ENCODE measurements at places on chromosomes 4 and X.

DNA sequence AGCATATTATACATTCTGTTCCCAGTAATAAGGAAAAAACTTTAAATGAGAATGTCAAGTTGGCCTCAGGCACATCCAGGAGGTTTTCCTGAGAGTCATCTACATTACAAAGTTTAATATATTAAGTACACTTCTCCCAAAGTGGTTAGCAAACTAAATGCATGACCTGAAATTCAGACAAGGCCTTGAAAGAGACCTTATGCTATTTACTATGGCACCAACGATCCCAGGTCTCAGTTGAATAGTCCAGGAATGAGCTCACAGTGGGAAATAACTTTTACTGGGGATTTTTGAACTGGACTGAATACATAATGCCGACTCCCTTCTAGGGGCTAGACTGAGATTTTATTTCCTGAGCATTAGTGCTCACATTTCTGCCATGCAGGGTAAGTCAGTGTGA is 1577.5 kb upstream of the PCDH7 start:
- DNase-seq: no peak

- DNase-seq: no peak
These were observed 41.5 kb upstream of the CYP4V2 start for GRCh38 chr4:186149872-186150271.

- no peak for DNase-seq
These were observed 167.9 kb downstream of the SMIM20 start for GRCh38 chr4:26081795-26082498.

GRCh38 chrX:76796311-76796710 is 368.8 kb downstream of the MAGEE1 start:
- no peak for DNase-seq

- DNase-seq: no peak
These were observed 1.6 kb upstream of the NDST3 start for GRCh38 chr4:118032691-118033090.

Measured in activated CD4-positive, alpha-beta T cell treated with anti-CD3 and anti-CD28 coated beads for 24 hours (primary cell).